Keratinocyte (primary cell): ENCODE measurements at places on chromosomes 6 and 20.

- no peak for DNase-seq
Measured at GRCh38 chr6:34102099-34102656, 43.7 kb downstream of the GRM4 start.

DNA sequence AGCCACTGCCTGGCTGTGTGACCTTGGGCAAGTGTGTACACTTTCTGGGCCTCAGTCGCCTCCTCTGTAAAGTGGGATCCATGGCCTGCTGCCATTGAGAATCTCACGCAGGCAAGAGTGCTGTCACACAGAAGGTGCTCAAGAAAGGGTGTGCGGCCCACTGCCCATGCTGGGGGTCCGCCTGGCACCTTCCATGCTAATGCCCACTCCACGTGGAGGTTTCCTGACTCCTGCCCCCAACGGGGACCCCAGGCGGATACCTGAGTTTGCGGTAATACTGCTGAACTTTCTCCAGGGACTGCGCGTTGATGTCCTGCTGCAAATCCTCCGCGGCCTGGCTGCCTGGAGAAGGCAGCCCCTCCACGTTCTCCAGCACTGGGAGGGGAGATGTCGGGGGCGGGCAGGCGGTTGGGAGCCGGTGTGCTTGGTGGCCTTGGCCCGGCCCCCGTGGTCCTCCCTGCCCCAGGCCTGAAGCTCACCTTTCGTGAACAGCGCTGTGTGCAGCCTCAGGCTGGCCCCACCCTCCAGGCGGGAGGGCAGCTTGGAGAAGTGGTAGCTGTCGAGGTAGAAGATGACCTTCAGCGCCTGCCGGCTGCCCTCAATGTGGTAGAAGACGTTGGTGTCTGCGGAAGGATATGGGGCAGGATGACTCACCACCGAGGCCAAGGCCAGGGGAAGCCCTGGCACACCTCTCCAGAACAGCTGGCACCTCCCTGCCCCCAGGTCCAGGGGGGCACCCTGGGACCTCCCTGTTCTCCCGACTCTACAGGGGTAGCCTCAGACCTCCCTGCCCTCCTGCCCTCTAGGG is 195.6 kb downstream of the PREX1 start:
- DNase-seq = no peak

- DNase-seq = no peak
Measured at GRCh38 chr20:54626126-54626525, 150.7 kb downstream of the DOK5 start.

GRCh38 chr20:9269280-9269971 is 200.5 kb downstream of the PLCB4 start:
- no peak for DNase-seq

GRCh38 chr6:75402296-75402695 is 91.3 kb downstream of the FILIP1 start:
- no peak for DNase-seq

- DNase-seq = no peak
Measured at GRCh38 chr6:530425-530824, 126.5 kb downstream of the HUS1B start.

DNA sequence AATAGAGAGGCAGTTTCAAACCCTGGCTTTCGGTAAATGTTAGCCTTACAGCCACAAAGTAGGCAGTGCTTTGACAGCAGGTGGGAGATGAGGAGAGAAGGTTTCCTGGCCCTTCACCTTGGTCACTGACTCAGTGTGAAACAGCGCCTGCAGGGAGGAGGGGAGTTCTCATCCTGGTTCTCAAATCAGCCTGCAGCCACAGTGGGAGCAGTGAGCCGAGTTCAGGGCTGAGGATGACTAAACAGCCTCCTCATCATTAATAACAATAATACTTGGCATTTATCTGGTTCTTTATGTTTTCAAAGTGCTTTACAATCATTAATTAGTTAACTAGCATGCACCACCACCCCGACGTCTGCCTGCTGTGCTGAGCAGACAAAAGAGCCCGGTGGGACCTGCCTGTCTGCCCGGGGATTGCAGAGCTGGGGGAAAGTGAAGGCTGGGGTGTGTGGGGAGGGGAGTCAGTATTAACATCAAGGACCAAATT is 59.6 kb downstream of the PRDM1 start:
- DNase-seq = no peak

DNA sequence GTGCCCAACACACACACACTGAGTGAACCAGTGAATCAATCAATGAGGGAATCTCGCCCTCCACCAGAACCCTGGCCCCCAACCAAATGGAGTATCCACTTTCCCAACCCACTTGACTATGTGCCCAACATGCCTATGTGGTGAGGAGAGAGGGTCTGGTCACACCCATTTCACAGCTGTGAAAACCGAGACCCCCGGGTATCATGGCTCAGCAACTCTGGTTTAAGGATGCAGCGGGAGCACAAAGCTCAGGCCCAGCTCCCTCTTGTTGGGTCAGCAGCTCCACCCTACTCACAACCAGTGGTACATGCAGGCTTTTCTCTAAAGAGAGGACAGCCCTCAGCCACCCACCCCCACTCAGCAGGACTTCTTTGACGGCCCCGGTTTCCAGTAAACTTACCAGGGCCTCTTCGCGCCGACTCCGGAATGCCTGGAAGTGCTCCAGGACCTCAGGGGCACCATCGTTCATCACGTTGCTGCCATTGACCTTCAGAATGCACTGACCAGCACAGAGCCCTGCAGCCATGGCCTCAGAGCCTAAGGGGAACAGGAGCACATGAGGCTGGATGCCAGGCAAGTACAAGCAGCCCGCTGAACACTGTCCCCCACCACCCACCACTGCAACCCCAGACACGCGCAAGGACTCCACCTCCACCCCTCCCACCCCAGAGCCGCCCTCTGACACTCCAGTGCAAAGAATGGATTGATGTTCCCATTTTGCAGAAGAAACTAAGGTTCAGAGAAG is 174.7 kb downstream of the PREX1 start:
- no peak for DNase-seq

- DNase-seq = no peak
Measured at GRCh38 chr6:45187836-45188235, 140.3 kb upstream of the RUNX2 start.

DNA sequence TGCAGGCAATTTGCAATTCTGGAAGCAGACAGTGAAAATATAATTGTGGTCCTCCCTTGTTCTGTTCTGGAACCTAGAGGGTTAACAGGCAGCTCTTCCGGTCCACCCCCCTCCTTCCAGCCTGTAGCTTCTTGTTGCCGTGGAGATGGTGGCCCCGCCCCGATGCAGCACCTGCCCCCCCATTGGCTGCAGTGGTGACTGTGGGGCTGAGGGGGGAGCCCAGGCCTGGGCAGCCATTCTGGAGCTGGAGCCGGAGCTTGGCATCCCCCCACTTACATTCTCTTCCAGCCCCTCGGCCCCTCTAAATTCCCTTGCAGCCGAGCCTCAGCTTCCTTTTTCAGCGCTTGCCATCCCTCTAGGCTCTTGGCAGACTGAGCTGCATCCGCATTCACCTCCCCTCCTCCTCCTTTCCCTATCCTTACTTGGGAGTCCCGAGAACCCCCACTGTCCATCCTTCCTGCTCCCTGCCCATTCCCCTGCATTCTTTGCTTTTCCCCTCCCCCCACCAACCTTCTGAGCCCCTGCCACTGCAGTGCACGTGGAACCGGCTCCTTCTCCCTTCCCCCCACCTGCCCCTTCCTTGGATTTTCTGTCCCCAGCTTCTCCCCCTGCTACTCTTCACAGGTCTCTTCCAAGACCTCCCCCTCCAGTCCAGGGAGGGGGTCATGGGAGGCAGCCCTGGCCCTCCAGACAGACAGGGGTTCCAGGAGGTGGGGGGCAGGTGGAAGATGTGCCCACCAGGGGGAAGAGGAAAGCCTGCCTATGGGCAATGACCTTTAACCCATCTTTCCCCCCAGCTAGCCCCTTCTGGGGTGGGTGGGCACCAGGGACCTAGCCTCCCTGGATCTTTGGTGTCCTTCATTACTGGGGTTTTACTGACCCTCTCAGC is 11.4 kb downstream of the SYNGAP1 start:
- no peak for DNase-seq

DNA sequence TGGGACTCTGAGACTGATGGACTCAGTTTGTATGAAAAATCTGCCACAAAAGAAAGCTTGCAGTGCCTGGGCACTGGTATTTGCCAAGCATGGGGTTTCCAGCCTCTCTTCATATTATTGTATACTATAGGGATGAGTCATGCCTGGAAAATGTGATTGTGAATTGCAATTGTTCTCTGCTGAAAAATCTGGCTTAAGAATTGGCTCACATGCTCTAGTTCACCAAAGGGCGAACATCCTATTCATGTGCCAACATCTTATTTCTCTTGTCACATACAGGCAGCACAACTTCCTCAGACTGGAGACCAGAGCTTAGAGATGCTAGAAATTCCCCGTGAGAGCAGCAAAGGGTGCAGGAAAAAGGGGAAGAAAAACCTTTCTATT is 103.6 kb upstream of the KCNK16 start:
- peak; percentile 59 for DNase-seq

DNA sequence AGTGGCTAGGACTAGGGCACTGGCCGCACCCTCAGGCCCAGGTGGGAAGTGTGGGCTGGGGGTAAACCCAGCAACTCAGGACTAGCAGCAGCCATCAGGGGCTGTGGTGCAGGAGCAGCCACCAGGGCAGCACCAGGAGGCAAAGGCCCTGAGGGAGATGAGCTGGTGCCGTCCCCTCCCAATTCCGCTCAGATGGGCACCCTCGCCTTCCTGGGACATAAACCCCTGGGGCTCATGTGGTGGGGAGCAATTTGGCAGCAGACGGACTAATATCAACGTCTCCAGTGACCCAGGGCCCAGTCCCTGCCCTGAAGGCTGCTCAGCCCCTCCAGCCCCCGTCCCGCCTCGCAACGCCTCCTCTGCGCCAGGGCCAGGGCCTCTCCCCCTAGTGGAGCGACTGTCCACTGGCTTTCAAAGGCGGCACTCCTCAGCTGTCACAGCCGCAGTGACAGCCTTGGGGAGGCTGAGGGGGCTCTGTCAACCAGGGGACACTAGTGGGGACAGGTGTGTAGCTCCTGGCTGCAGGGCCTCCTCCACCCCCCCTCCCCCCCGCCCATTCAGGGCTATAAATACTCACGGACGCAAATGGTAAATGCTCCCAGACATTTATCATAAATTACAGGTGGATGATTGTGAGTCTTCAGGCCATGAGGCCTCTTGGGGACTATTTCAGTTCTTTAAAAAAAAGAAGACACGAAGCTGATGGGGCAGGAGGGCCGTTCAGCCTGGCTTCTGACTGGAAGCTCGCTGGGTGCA is 349.9 kb downstream of the ZFAND3 start:
- DNase-seq = no peak

GRCh38 chr6:3533981-3534380 is 77.1 kb upstream of the SLC22A23 start:
- DNase-seq = no peak

DNA sequence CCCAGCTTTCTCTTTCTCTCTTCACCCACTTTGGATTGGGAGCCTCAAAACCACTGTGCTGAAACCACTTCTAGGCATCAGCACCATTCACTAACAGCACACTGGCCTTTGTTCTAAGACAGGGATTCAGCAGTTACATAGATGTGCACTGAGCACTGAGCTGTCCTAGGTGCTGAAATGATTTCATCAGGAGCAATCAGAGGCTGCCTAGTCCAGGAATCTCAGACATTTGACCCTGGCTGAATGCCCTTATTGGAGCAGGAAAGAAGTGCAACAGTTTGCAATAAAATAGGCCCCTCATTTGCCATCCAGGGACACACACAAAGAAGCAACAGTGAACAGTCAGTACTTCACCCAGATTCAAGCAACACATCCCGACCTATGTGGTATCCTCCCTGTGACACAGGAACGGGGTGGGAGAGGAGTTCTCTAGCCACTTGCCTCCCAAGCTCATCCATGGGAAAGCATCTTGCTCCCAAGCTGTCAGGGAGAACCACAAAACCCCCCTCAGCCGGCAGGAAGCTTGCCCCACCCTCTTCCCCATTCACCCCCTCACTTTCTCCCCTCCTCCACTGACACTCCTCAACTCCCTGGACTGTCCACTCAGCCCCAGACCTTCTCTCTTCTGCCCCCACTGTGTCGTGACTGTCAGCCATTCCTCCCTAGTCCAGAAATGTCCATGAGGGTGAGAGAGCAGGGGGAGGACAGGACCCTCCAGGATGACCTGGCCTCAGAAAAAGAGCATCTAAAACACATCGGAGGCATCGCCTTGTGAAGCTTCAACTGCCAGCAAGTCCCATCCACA is 304.4 kb downstream of the PREX1 start:
- no peak for DNase-seq

DNA sequence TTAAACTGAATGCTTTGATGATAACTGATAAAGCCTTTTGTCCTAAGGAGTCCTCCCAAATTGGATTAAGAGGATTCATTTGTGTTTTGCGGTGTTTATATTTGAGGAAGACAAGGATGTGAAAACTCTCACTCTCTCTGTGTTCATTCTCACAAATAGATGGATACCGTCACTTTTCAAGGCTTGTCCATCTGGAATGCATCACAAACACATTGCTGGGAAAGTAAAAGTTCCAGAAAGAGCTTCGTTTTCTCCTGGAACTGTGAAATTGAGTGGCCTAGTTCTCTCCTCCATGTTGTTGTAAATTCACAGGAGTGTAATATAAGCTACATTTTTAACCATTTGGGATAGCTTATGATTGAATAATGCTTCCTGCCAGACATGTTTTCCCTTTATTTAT is 581.6 kb upstream of the FLRT3 start:
- DNase-seq = no peak

- DNase-seq = no peak
Measured at GRCh38 chr6:36578030-36578429, 16.1 kb upstream of the SRSF3 start.

DNA sequence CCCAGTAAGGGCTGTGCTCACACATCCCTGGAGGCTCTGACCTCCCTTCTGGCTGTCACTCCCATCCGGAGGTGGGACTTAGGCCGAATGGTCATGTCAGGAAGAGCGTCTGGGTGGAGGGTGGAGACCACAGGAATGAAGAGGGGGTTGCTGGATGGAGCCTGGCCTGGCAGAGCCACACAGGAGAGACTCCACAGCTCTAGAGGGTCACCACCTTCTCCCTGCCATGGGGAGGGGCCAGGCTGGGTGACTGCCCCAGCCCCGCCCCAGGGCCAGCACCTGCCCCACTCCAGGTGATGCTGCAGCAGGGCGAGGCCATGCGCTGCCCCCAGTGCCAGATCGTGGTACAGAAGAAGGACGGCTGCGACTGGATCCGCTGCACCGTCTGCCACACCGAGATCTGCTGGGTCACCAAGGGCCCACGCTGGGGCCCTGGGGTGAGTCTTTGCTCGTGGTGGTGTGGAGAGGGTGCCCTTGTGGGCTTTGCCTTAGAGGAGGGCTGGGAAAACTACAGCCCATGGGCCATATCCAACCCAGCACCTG is 20.6 kb downstream of the RBCK1 start:
- DNase-seq = no peak

DNA sequence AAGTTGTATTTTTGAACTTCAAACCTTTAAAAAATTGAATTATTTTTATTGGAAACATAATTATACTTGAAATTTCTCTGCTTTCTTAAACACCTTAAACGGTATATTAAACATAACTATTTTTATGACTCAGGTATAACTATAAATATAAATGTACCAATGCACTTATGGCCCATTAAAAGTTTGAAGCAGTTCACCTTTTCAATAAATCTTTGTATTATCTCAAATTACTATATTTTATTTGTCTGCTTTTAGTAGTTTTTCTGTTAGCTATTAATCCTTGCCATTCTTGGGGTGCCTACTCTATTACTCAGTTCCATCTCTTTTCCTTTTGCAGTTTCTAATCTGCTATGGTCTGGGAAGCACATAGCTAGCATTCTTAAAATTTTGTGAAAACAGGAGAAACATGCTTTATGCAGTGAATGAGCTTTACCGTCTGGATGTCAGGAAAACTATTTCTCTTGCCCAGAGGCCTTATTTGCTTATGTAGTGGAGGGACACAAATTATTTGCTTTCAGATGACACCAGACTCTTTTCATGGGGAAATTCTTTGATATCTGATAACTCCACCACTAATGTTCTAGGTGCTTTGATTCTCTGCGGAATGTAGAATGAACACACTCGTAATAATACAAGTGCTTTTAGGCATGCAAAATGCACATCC is 378.9 kb upstream of the CITED2 start:
- no peak for DNase-seq
